ENCODE measurements at places on chromosomes 12 and 14.

DNA sequence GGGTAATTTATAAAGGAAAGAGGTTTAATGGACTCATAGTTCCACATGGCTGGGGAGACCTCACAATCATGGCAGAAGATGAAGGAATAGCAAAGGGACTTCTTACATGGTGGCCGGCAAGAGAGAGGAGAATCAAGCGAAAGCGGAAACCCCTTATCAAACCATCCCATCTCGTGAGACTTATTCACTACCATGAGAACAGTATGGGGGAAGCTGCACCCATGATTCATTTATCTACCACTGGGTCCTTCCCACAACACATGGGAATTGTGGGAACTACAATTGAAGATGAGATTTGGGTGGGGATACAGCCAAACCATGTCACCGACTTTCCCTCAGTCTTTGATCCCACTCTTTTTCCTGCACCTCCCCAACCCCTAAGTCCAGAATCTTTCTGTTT is 12.6 kb upstream of the CTDSP2 start:
- no peak for DNase-seq

DNA sequence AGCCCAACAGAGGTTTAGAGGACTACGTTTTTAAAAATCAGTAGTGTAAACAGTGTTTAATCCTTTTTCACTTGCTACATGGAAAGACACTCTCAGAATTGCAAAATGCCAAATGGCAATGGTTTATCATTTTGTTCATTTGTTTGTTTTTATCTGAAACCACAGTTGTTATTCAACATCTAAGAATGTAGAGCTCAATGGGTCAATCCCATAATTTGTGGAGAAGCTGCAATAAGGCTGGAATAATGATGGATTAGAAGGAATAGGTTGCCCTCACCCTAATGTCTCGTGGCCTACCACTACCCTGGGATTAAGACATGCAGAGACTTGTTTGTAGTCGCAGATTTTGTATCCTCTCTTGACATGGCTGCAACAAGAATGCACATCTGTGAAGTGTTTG is 115.7 kb downstream of the LLPH start:
- no peak for DNase-seq

- no peak for DNase-seq
Observed at GRCh38 chr12:118312578-118312977, 60.1 kb downstream of the TAOK3 start.

GRCh38 chr14:82366803-82367202 is 833.1 kb upstream of the SEL1L start:
- DNase-seq, result no peak

GRCh38 chr12:117468016-117468415 is 106.6 kb upstream of the NOS1 start:
- no peak for DNase-seq

DNA sequence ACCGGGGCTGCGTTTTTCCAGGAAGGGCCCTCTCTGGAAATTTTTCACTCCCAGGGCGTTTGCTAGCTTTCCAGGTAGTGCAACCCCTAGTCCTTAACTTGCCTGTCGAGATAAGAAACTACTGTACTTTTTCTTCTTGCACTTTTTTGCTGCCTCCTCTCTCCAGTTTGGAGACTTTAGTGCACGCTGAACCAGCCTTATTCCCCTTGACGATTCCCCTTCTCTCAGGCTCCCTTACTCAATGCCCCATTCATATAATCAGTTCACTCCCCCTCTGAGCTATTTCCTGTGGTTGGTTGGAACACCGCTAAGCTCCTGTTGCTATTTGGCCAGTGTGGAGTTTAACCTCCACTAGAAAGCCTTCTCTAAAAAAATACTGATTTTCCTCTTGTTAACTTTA is 682 bp downstream of the CREBL2 start:
- DNase-seq, result no peak

- no peak for DNase-seq
Observed at GRCh38 chr12:31005944-31006361, 67.7 kb upstream of the DDX11 start.

- DNase-seq, result no peak
Observed at GRCh38 chr12:6696690-6697583, 3.7 kb downstream of the PIANP start.

DNA sequence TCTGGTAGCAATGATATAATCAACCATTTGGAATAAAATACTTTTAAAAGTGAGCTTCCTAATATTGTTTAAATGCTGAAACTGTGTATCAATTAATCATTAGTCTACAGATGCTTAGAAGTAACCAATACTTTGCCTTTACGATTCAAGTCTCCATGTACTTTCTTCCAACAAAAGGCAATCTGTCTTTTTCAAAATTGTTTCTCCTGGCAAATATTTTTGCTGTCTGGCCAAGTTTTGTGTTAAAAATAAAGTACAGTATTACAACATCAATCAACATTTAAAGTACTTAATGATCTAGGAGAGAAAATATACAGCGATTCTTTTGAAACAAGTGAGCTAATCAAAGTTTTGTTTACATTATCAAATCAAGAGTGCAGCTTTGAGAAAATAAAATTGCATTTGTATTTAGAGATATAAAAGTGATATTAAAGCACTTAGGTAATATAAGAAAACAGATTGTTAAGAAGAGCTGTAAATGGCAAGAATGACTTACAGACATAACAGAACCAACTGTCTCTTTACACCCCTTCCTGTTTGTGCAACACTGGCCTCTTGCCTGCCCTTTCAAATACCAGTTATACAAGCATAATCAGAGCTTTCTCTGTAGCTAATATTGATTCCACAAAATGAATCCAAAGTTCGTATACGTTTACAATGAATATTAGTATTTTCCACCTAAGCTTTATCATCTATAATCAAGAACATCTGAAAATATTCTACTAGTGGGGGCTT is 38.2 kb upstream of the FBLN5 start:
- no peak for DNase-seq

GRCh38 chr12:57533108-57533507 is 10.5 kb downstream of the MBD6 start:
- no peak for DNase-seq

DNA sequence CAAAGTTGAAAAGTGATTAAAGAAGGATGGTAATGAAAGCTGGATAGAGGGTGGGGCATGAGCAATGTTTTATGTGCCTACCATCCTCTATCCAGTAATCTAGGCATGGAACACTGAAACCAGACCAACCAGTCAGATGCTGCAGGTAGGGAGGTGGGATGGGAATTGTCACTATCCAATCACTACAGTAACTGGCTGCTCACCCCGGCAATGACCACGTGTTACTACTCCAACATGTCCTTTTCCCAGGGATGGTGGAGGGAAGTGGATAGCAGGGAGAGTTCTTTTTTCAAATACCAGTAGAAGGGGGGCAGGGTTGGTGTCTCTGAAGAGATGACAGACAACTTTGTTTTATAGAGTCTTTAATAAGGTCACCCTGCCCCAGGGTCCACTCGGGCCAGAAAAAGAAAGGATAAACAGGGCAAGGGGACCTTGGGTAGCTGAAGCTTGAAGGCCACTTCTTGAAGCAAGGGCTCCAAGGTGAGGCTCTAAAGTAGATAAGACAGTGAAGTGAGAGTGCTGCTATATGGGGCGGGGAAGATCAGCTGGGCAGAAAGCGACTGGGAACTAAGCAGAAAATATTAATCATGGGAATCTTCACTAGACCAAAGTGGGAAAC is 14.7 kb upstream of the CDH24 start:
- no peak for DNase-seq

GRCh38 chr14:65940056-65940735 is 527.7 kb downstream of the FUT8 start:
- DNase-seq, result no peak

GRCh38 chr14:99737956-99738667 is 54.0 kb downstream of the CYP46A1 start:
- no peak for DNase-seq

DNA sequence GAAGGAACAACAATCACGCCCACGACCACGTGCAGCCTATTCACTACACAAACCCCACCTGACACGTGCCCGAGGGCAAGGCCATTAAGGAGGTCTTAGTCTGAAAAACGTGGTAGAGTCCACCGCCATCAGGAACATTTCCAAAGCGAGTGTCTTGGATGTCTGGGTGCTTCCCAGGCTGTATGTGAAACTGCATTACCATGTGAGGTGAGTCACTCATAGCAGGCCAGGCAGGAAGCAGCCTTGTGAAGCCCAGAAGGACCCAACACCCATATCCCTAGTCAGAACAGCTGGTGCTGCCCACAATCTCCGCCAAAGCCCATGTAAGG is 3.3 kb upstream of the KRT79 start:
- DNase-seq, result no peak

GRCh38 chr14:92650581-92651105 is 97.8 kb downstream of the LGMN start:
- DNase-seq, result no peak

DNA sequence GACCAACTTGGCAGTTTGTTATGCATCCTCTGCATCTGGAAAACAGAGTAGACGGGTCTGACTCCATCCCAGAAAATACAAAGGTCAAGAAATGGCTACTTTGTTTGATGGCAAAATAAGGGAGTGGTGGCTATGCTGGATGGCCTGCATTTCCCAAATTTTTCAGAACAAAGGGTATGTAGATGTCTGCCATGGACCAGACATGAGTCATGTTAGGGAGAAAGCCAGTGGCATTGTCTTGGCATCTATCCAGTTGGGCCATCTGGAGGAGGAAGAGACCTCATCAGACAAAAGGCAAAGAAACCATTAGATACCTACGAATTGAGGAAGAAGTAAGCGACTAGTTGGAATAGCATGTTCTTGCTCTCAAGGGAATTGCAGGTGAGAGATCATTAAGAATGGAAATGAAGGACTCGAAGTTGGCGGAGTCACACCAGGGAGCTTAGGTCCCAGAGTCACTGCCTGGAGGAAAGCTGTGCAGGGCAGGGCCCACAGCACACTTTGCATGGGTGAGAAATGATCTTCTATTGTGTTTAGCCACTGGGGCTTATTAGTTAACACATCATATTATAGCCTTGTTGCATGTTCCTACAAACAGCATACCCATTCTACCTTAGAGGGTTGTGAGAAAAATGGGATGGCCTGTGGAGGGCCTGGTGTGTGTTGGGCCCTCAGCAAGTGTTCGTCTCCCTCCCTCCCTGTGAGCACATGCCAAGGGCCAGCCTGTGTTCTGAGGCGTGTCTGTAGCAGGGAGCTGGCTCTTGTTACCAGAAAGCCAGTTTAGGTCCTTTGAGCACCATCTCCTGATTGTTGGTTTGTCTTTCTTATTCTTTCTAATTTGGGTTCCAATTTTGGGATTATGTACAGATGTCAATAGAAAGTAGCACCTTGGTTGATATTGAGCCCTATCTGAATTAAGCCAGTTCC is 119.4 kb downstream of the KTN1 start:
- DNase-seq, result no peak

DNA sequence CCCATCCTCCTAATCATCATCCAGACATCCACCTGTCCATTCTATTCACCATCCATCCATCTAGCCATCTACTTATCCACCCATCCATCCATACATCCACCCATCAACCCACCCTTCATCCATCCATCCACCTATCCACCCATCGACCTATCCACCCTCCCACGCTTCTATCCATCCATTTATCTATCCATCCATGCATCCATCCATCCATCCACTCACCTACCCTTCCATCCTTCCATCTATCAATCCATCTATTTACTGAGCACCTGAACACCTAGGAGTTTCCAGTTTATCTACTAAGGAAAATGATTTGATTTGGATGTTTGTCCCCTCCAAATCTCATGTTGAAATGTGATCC is 7.5 kb downstream of the RIN3 start:
- no peak for DNase-seq

DNA sequence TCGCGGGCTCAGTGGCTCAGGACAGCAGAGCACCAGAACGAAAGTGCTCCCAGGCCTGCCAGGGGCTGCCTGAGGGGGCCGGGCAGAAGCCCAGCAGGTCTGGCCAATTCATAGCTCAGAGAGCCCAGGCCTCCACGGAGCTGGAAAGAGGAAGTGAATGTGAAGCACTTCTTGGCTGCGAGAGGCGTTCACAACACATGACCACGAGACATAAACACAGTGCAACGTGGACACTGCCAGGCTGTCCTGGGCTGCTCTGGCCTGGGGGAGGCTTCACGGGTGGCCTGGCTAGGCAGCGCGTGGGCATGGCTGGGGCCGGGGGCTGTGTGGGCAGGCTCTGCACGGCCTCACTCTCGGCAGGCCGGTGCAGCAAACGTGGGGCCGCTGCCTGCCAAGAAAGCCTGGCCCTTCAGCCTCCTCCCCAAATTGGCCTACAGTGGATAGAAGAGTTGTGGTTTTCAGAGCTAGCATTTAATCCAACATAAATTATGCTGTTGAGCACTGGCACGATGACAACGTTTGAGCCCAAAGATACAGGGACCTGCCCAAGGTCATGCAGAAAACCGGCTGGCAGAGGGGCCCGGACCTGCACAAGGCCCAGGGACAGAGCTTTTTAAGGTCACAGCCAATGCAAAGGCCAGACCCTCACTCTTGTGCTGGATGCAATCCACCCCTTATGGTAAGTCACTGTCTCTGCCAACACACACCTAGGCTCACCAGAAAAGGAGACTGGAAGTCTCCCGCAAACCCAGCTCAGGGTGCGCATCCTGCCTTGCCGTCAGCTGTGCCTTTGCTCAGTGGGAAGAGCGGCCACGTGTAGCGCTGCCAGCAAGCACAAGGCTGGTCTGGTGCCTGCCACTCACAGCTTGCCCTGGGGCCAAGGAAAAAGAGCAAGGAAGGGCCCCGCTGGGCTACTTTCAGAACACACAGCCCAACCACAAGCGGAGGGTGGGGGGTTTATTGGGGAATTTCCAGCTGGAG is 8.6 kb downstream of the SLC25A29 start:
- no peak for DNase-seq

DNA sequence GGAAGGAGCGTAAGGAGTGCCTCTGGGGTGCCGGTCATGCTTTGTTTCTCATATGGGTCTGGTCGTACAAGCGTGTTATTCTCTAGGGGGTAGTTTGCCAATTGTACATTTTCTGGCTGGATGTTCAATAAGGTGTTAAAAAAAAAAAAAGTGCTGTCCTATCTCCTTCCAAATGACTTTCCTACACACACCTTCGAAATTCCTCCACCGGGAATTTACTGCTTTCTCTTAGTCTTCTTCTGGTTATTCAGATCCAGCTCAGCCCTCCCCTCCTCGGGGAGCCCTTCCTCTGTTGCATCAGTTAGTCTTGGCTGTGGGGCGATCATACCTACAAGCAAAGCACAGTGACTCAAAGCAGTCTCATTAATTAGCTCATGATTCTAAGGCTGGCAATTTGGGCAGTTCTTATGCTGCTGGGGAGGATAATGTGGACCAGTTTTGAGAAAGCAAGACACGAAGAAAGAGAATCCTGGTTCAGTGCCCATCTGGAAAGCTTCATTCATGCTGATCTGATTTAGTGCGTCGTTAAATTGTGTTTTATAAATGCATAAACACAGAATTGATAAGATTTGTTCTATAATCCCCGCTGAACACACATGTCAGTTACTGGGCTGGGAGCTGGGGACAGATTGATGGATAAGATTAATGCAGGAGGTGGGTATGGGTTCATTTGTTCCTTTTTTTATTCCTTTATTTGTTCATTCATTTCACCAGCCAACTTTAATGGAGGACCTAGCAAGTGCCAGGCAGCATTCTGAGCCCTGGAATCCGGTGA is 9.2 kb upstream of the CLMN start:
- DNase-seq, result no peak

All from stimulated activated naive CD4-positive, alpha-beta T cell (primary cell).